ENCODE measurements at places on chromosomes 2 and 18.

DNA sequence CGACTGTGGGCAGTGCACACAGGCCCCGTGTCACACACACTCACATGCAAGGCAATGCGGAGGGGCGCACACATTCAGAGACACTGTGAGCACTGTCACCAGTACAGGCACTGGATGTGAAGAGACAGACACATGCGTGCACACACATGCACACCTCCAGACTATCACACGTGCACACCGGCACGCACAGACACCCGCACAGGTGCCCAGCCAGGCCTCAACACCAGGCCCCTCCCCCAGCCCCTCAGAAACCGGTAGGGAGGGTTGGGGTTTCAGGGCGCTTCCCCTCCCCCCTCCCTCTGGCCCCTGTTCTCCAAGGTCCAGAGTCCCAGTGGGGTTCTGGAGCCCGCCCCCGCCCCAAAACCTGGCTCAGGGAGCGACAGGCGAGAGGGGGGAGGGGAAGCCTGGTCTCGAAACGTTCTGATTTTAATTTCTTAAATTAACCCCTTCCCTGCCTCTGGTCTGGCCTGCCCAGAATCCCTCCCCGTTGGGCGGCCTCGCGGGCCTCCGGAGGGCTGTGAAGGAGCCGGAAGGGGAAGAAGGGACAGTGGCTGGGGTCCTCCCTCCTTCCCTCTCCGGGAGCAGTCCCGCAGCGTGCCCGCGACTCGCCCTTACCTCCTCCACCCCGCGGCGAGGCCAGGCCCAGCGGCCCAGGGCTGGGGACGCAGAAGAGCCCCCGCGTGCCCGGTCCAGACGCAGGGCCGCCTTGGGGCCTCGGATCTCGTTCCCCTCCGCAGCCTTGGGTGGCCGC, 558 bp downstream of the FBXO41 start:
- DNase-seq = no peak

- DNase-seq = no peak
Measured at GRCh38 chr2:104434318-104434792, 419.6 kb upstream of the POU3F3 start.

- DNase-seq = no peak
Measured at GRCh38 chr2:27730261-27730662, 41.3 kb upstream of the MRPL33 start.

DNA sequence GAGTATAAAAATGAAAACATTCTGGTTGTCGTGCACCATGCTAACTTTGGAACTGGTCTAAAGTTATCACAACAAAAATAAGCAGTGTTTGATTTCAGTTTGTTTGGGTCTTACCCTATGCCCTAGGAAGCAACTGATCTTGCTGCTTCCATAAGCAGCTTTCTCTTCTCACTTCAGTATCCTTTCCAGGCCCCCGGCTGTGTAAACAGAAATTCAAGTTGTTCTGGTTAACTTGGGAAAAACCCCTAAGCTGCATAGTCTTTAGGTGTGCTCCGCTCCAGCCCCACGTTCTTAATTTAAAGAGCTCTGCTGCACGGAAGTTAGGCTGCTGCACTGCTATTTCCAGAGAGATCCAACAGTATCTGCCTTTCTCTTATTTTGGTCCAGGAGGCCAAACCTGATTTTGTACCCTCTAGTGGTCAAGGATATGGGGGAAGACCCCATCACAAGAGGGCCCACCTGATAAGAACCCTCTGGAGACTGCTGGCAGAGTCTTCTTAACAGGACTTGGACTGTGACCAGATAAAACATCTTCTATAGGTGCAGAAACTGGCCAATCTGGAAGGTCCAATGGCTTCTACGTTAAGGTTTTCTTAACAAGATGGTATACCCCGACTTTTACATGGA, 69.1 kb downstream of the FEZ2 start:
- no peak for DNase-seq

DNA sequence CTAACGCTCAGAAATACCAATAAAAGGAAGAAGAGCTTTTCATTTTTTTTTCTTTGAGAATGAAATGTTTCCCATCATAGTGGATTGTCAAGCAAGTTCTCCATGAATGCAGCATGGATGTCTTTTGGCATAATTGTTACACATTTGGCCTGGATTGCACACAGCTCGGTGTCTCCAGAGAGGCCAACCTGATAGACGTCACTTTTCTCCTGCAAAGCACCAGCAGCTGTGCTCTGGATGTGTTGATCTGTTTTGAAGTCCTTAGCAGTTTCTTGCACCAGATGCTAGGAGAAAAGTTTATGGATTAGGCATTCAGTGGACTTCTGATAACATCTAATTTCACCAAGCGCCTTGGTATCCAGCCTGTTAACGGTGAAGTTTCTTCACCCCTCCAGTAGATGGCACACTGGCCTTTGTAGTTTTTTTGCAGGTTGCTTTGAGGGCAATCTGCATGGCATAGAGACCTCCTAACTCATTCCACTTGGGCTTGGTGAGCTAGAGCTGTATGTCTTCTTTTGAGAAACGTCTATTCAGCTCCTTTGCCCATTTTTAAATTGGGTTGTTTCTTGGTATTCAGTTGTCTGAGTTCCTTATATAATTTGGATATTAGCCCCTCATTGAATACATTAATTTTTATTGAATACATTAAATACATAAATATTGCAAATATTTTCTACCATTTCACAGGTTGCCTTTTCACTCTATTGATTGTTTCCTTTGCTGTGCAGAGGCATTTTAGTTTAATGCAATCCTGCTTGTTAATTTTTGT, 59.7 kb downstream of the PTH2R start:
- peak; percentile 14 for DNase-seq

DNA sequence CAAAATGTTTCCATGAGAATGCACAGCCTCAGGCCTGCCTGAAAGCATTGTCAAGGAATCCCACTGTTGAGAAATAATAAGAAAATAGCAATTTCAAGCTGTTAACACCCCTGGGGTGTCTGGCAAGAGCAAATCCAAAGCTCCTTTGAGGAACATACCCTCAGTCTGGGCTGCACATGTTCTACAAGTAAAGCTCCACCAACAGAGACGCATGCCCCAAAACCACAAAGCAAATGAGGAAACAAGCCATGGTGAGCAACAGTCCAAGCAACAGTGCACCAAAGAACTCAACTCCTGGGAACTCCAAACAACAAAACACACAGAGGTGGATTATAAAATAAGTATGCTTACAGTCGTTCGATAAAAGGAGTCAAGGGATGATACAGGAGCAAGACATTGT, 40.3 kb downstream of the CYP27C1 start:
- no peak for DNase-seq

DNA sequence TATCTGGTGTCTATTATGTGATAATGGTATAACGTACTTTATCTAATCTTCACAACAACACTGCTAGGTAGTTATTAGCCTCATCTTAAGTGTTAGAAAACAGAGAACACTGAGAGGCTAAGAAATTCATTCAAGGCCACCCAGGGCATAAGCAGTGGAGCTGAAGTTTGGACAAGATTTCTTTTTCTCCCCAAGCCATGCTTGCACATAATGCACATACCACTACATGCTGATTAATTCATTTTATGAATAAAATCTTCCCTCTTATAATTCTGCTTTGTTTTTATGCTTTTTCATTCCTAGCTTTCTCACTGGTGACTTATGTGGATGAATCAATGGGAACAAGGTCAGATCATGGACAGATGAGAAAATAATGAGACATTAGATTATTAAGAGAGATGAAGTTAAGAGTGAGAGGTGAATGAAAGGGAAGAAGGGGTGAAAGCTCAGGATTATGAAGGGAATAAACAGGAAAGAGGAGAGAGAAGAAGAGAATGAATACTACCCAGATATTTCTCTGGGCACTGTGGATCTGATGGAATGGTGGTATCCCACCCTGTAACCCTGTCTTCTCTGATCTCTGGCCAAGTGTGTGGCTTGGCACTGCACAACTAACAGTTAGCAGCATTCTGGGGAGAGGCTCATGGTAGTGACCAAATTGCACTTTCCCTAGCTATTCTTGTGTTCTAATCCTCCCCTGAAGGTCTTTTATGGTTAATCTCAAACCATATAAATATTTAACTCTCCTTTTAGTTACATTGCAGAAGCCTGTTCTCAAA, 17.7 kb upstream of the GALNT3 start:
- no peak for DNase-seq

DNA sequence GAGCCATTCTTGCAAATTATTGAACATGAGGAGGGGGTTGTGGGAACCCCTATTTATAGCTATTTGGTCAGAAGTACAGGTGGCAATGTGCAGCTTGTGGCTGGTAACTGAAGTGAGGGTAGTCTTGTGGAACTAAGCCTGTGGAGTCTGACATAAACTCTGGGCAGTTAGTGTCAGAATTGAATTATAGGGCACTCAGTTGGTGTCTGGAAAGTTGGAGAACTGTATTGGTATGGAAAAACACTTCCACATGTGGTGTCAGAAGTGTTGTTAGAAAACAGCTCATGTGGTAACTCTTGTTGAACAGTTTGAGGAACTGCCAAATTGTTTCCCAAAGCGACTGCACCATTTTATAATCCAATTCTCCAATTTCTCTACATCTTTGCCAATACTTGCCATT, 7.5 kb downstream of the RALBP1 start:
- no peak for DNase-seq

DNA sequence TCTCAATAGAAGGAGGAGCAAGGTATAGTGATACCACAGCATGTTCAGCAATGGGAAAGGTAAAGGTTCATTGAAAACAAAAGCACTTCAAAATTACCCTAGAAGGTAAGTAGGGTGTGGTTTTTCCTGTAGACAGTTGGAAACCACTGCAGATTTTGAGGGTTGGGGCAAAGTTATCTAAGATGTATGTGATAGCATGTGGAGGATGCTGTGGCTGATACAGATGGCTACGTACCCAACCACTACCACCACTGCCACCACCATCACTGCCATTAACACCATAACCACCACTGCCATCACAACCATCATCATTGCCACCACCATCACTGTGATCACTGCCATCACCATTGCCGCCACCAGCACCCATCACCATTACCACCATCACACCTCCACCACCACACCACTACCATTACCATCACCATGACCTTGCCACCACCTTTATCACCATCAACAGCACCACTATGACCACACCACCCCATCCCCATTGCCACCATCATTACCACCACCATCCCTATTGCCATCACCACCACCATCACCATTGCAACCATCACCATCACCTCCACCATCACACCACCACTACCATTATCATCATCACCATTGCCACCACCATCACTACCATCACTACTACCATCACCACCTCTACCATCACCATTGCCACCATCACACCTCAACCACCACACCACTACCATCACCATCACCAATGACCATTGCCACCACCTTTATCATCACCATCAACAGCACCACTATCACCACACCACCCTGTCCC, 3.7 kb downstream of the TMSB10 start:
- DNase-seq = no peak

GRCh38 chr2:62406573-62407043, 99.4 kb downstream of the TMEM17 start:
- no peak for DNase-seq

DNA sequence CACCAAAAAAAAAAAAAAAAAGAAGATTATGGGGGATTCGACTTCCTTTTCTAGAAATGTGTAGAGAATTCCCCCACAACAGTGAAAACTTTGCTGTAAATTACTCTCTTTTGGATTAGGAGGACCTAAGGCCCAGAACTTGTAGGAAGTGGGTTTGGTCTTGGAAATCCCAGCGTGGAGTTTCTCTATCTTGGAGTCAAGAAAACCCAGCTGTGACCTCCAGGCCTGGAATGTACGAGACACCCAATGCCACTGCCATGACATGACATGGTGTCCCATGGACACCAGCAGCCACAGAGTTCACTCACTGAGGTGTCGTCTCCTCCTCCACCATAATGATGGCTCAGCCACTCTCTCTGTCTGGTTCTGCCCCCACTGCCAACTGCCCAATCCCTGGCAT, 202.3 kb downstream of the ALPK2 start:
- no peak for DNase-seq

DNA sequence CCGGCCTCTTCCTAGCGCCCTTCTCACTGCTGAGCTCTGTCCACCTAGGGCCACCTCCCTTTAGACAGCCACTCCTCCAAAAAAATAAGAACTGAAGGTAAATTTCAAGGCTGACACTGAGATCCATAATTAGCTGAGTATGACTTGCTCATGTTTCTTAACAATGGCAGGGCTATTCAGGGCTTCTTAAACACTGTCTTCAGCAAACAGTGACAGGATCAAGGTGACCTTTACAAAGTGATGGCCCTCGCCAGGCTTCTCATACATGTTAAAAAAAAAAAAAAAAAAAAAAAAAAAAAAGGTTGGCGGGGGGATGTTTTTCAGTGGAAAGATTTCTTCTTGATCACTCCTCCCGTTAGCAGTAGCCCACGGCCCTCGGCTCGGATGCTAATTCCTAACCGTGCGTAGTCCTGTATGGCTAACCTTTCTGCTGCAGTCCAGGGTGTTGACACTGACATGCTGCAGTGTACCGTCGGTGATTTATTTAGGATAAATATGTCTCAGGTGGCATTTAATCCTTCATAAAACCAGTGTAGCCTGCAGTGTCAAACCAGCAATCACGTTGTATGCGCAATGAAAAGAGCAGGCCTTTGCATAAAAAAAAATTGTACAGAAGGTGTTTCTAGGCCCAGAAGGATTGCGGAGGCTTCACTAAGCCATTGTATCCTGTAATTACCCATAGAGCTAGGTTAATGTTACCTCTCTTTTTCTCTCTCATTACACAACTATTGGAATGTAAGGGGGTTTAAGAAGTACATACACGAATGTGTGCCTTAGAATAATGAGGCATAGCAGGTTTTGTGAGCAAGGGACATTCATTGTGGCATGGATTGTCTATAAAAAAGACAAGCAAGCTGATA, 142.7 kb downstream of the PTGR3 start:
- no peak for DNase-seq

DNA sequence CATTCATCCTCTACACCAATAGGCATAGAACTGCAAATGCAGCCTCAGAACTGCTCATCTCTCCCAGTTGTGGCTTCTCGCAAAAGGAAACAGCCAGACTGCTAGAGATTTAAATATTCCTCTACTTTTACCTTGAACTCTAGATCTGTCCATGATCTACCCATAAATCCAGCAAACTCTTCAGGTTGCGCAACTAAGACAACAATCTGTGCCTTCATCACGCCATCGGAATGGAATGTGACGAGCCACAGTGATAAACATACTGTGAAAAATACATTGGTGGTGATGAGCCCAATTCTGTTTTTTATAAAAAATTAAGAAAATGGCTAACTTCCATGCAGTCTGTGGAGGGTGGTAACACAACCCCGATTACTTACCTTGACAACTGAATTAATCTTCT, 626.7 kb downstream of the LRRTM4 start:
- DNase-seq = no peak

DNA sequence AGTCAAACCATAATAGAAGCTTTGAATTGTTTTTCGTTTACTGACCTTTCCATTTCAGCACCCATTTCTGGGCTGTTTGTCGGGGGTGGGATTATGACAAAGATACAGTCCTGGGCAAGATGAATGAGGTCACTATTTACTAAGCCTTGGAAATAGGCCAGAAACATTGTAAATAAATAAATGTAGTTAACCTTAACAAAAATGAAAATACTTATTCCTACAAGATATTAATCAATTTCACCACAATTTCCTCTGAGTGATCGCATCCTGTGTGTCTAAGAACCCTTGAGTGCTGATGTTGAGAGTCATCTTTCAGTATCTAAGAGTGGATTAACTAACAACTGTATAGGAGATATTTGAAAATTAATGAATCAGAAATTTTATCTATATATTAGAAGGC, 14.0 kb downstream of the ITGA4 start:
- no peak for DNase-seq
